Ovary (tissue), 10 donors: ENCODE measurements at places on chromosomes 11 and 22. TPM values are rescaled to one million over a fixed set of nuclear protein-coding genes. Genes with fewer than 3 reads are reported as not detected.

GGTLC2 gene
- total RNA-seq: not detected

OTOG gene
- total RNA-seq: not detected

GAL gene
- not detected for total RNA-seq

SLN gene
- total RNA-seq: not detected

CCDC87 gene
- total RNA-seq: 0.33 TPM

GALNT18 gene
- total RNA-seq: 10.6 TPM

RAB3IL1 gene
- 90.0 TPM for total RNA-seq

PIH1D2 gene
- 1.5 TPM for total RNA-seq

C1QTNF5 gene
- 4.8 TPM for total RNA-seq

OR56A1 gene
- total RNA-seq: not detected

TRIM48 gene
- total RNA-seq: not detected

OR9Q1 gene
- total RNA-seq: not detected

IL18BP gene
- 7.5 TPM for total RNA-seq

EFEMP2 gene
- 172 TPM for total RNA-seq

SYCE3 gene
- total RNA-seq: not detected

GRAP2 gene
- 0.46 TPM for total RNA-seq
